ENCODE measurements at places on chromosomes 5 and 9.

GRCh38 chr5:135436951-135437418 is 10.2 kb downstream of the DCANP1 start:
- DNase-seq = no peak

DNA sequence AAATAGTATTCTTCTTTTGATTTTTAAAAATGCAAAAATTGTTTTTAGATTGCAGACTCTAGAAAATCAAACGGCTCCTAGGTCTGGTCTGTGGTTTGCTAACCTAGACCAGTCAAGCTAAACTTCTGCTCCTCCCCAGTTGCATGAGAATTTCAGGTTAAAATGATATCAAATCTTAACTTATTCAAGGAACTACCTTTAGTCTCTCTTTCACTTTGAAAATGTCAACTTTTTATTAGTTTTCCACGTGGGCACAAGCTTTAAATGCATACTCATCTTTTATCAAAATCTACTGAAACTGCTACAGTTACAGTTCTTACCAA is 8.8 kb downstream of the CAMK4 start:
- no peak for DNase-seq

- no peak for DNase-seq
These were observed 71.3 kb downstream of the COL5A1 start for GRCh38 chr9:134712926-134713325.

DNA sequence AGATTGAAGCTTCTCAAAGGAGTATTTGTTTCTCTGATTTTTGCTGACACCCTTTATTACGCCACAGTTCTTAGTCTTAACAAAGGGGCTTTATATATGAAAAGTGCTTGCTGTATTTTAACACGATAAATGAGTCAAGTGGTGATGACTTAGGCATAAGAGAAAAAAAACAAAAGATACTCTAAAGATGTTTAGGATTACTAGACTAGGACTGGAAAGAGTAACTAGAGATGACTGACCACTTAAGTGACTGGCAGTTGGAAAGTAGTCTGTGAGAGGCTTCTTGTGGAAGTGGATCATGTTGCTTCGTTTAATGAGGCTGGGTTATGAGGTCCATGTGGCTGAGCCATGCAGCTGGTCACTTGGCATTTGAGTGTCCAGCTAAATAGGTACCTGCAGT is 69.4 kb upstream of the ACTBL2 start:
- no peak for DNase-seq

- no peak for DNase-seq
These were observed 62.9 kb downstream of the MAMDC2 start for GRCh38 chr9:70106571-70106970.

GRCh38 chr9:135704483-135704882 is 2.5 kb downstream of the KCNT1 start:
- no peak for DNase-seq

DNA sequence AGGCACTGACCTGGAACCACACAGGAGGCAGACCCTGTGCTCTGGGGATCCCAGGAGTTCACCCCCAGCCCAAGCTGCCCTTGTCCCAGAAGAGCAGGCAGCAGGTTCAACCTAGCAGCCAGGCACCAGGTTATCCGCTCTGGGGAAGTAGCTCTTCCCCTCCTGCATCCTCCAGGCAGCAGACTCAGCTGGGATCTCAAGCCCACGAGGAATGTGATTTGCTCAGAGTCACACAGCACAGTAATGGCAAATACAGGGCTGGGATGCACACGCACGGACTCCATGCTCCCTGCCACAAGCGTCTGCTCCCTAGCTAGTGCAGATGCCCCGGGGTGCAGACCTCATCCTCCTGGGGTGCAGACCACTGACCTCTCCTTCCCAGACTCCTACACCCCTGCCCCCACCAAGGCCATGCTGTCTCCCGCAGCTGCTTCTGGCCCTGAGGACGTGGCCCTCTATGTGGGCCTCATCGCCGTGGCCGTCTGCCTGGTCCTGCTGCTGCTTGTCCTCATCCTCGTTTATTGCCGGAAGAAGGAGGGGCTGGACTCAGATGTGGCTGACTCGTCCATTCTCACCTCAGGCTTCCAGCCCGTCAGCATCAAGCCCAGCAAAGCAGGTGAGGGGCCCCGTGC is 25.5 kb downstream of the HK3 start:
- no peak for DNase-seq

DNA sequence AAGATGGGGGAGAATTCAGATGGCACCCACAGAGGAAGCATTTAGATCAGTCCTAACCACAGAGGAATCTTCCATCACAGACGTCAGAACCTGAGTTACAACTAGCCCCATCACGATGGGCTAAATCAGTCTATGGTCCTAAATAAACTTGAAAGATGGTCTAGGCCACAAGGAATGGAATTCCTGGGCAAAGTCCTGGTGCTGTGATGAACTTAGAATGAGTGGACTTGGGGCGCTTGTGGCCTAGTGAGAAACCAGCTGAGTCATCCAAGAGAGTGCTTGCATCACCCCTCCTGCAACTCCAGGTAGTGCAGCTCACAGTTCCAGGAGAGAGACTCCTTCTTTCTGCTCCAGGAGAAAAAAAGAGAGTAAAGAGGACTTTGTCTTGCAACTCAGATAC is 722.9 kb upstream of the RGMB start:
- no peak for DNase-seq

- DNase-seq = no peak
These were observed 68.5 kb downstream of the RICTOR start for GRCh38 chr5:39005566-39006232.

GRCh38 chr5:62791059-62791458 is 212.4 kb downstream of the LRRC70 start:
- no peak for DNase-seq

GRCh38 chr5:144189800-144190429 is 19.2 kb downstream of the KCTD16 start:
- no peak for DNase-seq

DNA sequence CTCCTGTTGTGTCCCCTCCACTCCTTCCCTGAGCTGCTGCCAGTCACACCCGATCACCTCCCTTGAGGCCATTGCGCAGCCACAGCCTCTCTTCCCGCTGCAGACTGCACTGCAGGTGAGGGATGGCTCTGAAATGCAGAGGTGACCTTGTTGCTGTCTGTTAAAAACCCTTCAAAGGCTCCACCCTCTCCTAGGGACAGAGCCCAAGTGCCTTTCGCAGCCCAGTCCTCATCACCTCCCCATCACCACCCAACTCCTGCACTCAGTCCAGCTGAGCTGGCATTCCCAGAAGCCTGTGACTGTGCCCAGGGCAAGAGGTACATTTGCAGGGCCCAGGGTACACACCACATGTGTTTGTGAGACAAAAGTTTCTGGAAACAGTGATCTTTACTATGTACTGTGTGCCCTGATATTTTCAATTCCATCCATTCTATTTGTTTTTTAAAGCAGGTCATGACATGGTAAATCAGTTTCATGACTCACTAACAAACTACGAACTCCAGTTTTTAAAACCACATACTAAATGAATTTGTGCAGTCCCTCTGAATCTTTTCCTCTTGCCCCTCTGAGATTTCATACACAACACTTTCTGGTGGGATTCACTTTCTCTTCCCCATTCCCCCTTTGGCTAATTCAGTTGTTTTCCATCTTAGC is 73.0 kb upstream of the SPOCK1 start:
- no peak for DNase-seq

DNA sequence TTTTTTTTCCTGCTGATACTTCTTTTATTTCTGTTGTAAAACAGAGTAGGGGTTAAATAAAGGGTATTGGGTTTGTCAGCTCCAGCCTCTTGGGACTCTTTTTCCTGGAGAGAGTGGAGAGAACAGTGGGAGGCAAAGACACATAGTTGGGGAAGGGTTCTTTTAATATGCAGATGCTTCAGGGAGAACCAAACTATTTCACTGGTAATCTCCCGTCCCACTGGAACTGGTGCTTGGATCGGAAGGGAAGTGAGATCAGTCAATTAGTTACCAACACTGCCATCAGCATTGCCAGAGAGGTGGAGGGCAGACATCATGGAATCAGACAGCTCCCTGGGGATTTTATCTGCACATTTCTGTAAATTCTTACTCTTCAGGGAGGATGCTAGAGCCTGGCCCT is 47.6 kb upstream of the ELOVL7 start:
- no peak for DNase-seq
